ENCODE measurements at places on chromosomes 1 and 21. TPM values are rescaled to one million over a fixed set of nuclear protein-coding genes. Genes with fewer than 3 reads are reported as not detected.

CDC42BPA gene
- 44.4 TPM for total RNA-seq

CHIT1 gene
- total RNA-seq: under 0.01 TPM

AADACL3 gene
- total RNA-seq: not detected

ZFYVE9 gene
- total RNA-seq: 33.9 TPM

DEPDC1 gene
- 3.1 TPM for total RNA-seq

UTS2 gene
- not detected for total RNA-seq

FCRL2 gene
- not detected for total RNA-seq

TNFRSF1B gene
- total RNA-seq: 9.9 TPM

SPATC1L gene
- 1.6 TPM for total RNA-seq

LORICRIN gene
- total RNA-seq: not detected

DNM3 gene
- 2.6 TPM for total RNA-seq

ANKRD34A gene
- total RNA-seq: under 0.01 TPM

AVPR1B gene
- total RNA-seq: 0.52 TPM

PRDM16 gene
- 4.7 TPM for total RNA-seq

TNNT2 gene
- total RNA-seq: 89.2 TPM

RASAL2 gene
- total RNA-seq: 8.4 TPM

SPRR1A gene
- not detected for total RNA-seq

COL9A2 gene
- 7.8 TPM for total RNA-seq

TNFRSF9 gene
- total RNA-seq: under 0.01 TPM
